GM06990 (cell line): ENCODE measurements at places on chromosomes 6 and 20.

DNA sequence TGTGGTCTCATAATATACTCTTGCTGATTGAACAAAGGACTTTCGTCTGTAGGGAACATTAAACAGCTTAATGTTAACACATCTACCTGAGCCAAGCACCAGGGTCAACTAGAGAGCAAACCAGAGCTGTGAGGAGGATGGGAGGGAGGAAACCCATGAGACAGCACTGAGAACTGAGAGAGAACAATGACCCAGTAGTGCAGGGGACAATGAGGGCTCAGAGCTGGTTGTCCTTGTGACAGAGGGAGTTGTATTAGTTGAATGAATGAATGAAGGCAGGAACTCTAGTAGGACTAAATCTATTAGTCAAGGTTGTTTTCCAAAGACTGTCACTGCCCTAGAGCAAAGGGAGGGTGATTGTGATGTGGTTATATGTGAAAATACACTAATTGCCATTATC is 28.2 kb upstream of the GSTA4 start:
- DNase-seq: no peak

DNA sequence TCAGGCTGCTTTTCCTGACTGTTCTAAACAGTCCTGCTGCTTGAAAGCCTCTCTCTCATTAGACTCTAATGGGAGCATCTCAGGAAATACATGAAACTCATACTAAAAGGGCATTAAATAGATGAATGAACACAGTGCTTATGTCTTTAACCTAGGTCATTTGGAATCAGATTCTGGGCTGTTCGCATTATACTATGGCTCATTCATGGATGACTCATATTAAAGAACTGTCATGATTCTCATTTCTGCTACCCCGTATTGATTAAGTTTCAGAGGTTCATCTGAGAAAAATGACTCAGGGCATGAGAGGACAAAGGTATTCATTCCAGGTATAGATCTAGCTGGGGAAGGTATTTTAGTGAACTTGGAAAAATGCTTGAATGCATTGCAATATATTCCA is 335.5 kb downstream of the GJA1 start:
- no peak for DNase-seq

DNA sequence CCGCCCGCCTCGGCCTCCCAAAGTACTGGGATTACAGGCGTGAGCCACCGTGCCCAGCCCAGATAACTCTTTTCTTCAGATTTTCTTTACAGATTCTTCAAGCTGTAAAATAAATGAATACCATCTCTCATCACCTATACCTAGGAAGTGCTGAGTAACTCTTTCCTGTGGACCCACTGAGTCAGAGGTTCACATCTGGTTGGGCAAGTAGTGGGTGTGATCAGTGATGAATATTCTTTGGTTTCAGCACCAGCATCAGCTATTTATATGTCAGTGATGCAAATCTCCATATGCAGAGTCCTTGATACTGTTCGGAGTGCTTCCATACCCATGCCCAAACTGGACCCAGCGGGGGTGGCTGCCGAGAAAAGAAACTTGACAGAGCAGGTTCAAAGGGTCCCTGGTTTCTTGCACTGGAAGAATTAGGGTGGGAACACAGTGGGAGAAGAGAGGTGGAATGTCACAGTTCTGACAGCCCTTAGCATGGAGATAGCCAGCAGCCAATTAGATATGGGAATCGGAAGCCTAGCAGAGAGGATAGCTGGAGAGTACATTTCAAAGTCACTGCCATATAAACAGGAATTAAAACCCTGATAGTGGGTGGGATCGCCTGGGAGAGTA is 64.9 kb upstream of the DDR1 start:
- DNase-seq: no peak

- no peak for DNase-seq
Measured at GRCh38 chr6:168274037-168274952, 45.3 kb downstream of the DACT2 start.

- DNase-seq: no peak
Measured at GRCh38 chr6:122568797-122569221, 41.4 kb upstream of the PKIB start.

GRCh38 chr6:34597605-34598353 is 41.6 kb upstream of the SPDEF start:
- DNase-seq: no peak

DNA sequence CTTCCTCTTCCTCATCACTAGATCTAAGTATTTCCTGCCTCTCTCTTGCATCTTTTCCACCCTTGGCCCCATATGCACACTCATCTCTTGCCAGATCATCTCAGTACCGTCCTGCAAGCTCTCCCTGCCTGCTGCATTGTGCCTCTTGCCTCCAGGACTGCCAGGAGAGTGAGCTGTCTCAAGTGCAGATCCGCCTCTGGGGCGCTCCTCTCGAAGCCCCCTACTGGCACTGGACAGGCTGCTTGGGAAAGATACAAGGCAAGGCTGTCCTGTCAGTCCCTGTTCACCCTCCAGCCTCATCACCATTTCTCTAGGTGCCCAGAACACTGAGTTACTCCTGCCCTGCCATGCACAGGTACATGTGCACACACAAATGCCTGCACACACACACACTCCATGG is 10.2 kb downstream of the SYNDIG1 start:
- DNase-seq: no peak

GRCh38 chr6:11277275-11278206 is 45.1 kb upstream of the NEDD9 start:
- peak; percentile 59 for DNase-seq

- no peak for DNase-seq
Measured at GRCh38 chr6:132937466-132937906, 123.1 kb downstream of the RPS12 start.

DNA sequence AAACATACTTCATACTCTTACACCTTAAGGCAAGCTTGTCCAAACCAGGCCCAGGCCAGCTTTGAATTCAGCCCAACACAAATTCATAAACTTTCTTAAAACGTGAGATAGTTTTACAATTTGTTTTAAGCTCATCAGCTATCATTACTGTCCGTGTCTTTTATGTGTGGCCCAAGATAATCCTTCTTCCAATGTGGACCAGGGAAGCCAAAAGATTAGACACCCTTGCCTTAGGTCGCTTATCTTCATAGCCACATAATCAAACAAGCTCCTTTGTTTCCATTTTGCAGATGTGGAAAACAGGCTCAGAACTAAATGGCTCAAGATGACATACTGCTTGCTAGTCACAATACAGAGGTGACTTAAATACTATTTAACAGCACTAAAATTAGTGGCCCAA is 6.0 kb downstream of the SALL4 start:
- DNase-seq: no peak

GRCh38 chr20:18380908-18381529 is 85.8 kb downstream of the DZANK1 start:
- no peak for DNase-seq

DNA sequence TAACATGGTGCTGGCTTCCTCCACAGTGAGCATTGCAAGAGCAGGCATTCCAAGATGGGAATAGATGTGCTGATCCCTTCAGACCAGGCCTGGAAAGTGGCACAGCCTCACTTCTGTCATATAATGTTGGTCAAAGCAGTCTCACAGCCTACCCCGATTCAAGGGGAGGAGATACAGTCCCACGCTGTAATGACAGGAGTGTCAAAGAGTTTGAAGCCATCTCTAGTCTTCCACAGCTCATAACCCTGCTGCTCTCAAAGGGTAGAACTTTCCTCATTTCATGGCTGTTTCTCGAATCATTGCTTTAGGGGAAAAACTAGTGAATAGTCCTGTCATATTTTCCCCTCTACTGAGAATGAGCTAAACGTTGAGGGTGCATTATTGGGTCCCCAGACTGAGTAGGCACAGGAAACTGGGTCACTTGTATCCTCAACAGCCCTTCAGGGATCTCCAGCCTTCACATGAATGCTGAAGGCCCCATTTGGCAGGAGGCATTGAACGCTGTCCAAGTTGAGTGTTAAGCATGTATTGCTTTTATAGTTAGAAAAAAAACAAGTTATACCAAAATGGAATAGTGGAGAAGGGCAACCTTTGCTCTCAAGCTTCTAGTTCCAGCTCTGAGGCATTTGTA is 27.3 kb downstream of the DTD1 start:
- no peak for DNase-seq

DNA sequence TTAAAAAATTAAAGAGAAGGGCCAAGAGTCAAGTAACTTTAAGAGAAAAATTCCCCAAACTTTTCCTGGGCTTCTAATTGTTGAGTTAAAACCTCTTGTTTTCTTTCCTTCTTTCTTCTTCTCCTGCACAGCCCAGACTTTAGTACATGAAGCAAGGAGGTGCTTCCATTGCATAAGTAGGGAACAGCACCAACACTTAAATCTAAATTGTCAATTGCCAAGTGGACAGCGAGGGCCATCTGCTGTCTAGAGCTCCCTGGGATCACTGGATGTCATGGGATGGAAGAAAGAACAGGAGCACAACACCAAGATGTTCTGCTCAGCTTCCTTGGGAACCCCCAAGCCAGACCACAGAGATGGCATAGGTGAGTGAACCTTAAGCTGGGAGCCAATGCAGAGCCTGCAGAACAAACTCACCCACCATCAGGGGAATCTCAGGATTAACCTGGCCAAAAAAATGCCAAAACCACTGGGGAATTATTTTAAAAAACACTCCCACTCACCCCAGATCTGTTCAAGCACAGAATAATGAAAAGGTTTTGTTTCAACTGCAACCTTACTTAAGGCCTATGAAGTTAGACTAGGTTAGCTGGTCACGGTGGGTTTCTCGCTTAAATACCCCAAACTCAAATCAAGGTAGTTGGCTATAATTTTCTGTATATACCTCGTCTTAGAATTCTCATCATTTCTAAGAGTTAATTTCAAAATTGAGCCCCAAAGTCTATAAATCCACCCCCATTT is 67.8 kb downstream of the TNFRSF21 start:
- DNase-seq: no peak

- peak; percentile 46 for DNase-seq
Measured at GRCh38 chr6:108874470-108875160, 26.4 kb downstream of the ARMC2 start.
